ENCODE measurements at places on chromosomes 5 and 9.

DNA sequence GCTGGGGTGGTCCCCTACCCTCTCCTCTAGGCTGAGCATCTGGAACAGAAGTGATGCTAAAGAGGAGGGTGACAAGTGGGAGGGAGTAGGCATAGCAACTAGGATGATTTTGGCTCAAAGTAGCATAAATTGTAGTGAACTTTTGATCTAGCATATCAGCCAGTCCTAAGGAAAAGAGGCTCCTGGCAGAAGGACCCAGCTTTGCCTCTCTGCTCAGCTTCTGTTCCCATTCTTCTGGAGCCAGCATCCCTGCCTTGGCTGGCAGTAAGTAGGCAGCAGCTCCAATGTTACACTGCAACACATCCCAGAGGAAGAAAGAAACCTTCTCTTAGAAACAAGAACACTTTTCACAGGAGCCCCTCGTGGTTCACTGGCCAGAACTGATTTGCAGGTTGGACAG is 487.0 kb downstream of the MTRR start:
- DNase-seq: no peak

DNA sequence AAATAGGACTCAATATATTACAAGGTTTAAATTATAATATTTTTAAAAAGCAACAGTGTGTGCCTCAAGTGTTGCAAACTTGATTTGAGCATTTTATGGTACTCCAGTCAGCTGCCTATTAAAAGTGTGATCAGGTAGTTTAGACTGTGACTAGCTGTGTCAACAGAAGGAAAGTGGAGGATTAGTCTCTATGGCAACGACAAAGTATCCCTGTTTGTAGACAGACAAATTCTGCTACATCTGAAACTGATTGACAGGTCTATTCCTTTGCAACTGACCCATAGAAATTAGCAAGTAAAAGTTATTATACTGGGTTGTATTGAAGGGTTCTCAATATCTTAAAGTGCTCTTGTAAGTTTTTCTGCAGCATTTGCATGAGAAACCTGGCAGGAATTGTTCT is 249.8 kb upstream of the ARRDC3 start:
- no peak for DNase-seq

DNA sequence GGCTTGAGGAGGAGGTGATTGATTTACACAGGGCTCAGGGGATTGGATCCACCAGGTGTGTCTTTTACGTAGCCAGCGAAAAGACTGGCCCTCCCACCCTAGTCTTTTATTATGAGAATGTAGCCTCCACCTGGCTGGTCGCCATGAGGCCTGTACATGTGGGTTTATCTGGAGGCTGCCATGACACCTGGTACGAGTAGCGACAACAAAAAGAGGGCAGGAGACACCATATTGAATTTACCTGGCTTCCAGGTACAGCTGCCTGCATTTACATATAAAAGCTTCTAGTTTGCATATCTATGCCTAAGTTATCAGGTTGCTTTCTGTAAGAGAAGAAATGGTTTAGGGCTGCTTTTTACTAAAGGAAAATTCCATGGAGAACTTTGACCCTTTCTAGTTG is 1173.7 kb upstream of the SEMA6A start:
- DNase-seq: no peak

DNA sequence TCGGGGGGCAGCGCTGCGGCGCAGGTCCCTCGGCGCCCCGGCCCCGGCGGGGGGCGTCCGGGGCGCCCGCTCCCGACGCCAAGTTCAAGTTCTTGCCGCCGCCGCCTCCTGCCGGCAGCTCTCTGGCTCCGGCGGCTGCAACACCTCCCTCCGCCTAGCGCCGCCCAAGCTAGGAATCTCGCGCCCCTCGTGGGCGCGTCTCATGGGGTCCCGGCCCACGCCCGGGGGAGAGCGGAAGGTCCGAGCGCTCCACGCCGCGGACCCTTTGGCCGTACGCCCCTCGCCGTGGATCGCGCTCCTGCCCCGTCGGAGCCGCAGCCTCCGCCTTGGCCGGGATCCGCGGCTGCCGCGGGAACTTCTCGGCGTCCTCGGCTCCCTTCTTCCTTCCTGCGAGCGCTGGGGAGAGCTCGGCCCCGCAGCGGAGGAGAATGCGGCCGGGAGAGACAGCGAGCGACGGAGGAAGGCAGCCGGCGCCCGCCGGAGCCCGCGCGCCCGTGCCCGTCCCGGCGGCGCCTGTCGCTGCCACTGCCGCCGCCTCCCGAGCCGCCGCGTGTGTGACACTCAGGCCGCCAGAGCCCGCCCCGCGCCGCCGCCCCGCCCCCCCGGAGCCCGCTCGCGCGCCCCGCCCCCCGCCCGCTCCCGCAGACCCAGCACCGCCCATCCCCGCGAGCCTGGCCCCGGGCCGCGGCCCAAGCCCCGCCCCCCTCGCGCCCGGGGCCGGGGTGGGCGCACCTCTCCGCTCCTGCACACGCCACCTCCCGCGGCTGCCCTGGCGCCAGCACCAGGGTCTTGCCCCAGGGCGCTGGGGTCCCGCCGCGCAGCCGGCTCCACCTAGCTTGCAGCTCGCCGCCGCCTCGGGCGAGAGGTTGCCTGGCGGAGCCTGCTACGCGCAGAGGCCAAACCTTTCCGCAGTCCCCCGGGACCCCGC is at the start of gene SHB:
SHB (minus strand) TSS at position 527 of the 928 bp plus-strand sequence. CDS start 582 bp downstream, outside the sequence.
- DNase-seq: peak; percentile 91

DNA sequence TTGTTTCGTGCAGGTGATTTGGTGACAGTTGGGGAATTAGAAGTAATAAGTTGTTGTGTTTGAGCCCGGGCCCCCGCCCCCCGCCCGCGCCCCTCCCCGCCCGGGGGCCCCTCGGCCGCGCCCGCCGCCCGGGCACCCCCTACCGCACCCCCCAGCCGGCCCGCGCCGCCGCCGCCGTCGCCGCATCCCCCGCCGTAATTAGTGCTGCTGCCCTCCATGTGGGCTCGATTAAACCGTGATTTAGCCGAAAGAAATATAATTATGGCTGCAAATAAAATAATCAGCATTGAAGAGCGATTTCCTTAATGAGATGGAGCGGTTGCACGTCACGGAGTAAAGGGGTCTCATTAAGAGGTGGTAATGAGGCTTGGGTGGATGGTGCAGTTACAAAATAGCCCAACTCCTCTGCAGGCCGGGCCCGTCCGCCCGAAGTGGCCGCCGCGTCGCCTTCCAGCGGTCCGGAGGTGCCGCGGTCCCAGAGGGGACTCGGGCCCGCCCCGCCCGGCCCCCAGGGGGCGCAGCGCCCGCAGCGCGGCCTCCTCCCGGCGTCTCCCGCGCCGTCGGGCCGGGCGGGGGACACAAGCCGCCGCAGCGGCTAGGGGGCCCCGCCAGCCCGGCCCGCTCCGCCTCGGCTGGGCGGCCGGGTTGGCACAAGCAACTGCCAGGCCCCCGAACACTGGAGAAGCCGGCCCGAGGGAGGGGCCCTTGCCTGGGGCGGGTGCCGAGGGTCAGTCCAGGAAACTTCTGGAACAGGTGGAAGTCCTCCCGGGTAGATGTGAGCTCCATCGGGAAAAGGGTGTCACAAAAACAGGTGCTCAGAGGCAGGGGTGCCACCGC is 6.9 kb upstream of the OTP start:
- peak; percentile 66 for DNase-seq

GRCh38 chr9:84617411-84618029 is 52.0 kb upstream of the NTRK2 start:
- no peak for DNase-seq

GRCh38 chr9:120091206-120091605 is 488.8 kb downstream of the CDK5RAP2 start:
- no peak for DNase-seq

- no peak for DNase-seq
Measured at GRCh38 chr5:20434786-20435185, 446.8 kb upstream of the CDH18 start.

- DNase-seq: no peak
Measured at GRCh38 chr5:27814286-27814685, 775.9 kb upstream of the CDH9 start.

- no peak for DNase-seq
Measured at GRCh38 chr5:138755084-138755748, 2.0 kb downstream of the CTNNA1 start.

- no peak for DNase-seq
Measured at GRCh38 chr5:177123789-177124485, 9.6 kb upstream of the NSD1 start.

DNA sequence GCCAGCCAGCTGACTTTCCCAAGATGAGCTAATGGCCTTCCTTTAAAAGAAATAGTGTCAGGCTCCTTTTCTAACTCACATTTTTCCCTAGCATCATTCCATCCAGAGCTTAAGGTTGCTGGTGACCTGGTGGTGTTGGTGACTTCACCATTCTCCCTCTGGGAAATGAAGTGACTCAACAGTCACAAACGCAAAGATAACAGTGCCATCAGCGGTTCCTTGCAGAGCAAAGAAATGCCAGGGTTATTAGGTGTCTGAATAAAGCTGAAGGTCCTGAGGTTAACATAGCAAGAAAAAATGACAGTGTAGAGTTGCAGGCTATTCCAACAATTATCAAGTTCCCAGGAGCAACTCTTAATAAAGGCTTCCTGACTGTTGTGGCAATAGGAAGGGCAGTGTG is 111.8 kb upstream of the SLC44A1 start:
- no peak for DNase-seq
